ENCODE measurements at places on chromosomes 3 and 15.

GRCh38 chr3:17052363-17052762 is 167.6 kb downstream of the PLCL2 start:
- no peak for DNase-seq

- DNase-seq = no peak
Measured at GRCh38 chr3:108387063-108387462, 90.7 kb downstream of the HHLA2 start.

DNA sequence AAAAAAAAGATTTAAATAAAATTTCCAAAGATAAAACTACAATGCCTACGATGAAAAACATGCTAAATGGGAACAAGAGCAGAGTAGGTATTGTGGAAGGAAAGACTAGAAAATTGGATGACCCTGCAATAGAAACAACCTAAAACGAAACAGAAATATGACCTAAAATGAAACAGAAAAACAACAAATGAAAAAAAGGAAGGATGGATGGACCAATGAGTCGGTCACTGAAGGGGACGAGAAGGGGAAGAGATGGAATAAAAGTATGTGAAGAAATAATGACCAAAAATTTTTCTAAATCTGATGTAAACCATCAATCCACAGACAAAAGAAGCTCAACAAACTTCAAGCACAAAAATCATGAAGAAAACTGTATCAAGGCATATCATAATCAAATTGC is 44.8 kb downstream of the TBC1D2B start:
- no peak for DNase-seq

DNA sequence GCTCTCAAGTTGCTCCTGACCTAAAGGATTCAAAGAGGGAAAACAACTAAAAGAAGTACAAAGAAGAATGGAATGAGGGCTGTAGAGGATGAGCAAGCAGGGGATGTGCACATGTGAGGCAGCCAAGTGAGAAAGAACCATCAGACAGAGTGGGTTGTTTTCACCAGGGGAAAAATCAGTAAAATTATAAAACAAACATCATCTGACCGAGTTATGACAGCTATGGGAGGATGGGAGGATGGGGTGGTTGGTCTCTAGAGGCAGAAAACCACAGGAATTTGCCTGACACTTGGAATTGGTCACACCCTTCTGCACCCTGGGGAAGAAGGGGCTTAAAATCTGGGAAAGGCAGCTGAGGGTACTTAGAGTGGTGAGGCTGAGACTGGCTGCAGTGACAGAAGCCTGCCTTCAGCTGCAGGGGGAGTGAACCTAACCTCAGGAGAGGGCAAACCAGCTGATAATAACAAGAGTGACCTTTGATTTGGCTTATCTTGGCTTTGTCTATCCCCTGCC is 10.1 kb downstream of the ARHGAP31 start:
- DNase-seq = no peak

GRCh38 chr15:56736881-56737707 is 3.8 kb upstream of the ZNF280D start:
- DNase-seq = peak; percentile 71

DNA sequence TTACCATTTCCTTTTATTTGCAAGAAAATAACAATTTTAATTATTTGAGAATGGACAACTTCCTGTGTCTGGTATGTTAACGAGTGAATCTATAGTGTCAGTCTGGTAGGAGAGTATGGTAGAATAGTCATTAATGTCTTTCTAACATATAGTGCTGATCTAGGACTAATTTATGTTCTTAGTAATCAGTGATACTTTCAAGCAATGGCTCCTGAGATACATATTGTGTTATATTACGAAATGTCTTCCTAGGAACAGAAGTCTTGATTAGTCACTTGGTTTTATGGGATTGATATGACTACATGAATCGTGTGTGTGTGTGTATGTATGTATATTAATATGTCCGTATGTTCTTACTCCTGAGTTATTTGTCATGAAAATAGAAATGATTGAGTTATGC is 66.6 kb upstream of the PAQR5 start:
- DNase-seq = no peak

- no peak for DNase-seq
Measured at GRCh38 chr3:140702281-140702680, 24.4 kb downstream of the TRIM42 start.

DNA sequence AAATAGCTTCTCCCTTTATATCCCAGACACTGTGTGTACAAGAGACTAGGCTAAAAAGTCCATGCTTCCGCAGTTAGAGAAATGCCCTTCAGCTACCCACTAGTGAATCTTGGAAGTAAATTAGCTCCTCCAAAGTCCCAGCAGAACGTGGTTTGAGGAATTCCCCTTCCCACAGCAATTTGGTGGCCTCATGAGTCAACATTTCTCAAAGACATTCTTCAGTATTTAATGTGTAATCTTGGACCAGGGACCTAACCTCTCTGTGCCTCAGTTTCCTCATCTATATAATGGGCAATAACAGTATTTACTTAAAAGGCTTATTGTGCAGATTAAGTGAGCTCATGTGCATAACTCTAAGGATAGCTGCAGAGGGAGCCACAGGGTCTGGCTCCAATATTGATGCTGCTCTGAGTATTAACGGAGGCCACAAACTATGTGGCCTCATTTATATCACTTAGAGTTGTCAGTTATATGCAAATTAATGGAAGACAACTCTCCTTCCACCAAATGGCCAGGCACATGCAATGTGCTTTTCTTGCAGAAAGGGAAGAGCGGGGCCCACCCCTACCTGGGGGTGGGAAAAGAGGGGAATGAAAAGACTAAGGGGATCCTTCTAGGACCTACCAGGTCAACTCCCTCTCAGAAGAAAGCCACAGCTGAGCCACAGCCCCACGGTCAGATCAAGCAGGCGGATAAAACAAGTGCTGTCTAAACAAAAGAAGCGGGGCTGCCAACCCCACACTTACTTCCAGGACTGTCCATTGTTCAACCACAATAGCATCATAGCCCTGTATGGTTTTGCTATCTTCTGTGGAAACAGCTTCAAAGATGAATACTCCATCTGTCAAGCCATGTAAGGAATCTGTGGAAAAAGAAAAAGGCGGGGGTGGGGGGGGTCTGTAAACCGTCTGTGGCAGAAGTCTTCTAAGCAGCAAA is 92.4 kb downstream of the OXNAD1 start:
- peak; percentile 12 for DNase-seq

Data from dermis microvascular lymphatic vessel endothelial cell (primary cell).